ENCODE measurements at places on chromosomes 5 and 9. TPM values are rescaled to one million over a fixed set of nuclear protein-coding genes. Genes with fewer than 3 reads are reported as not detected.

The CTSL gene
- polyA plus RNA-seq: 49.4 TPM

DNA sequence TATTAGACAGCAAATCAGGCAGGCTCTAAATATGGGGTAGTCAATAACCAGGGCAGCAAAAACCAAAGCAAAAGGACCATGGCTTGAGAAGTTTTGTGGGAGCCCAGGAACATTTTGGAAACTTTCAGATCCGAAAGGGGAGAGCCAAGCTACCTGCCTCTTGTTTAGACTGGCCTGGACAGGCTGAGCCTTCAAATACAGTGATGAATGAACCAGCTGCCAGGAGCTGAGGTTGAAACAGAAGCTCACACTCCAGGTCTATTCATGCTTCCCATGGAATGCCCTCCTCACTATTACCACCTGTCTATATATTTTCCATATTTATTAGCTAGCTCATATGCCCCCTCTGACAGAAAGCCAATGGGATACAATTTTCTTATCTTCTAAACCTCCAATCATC lies 150.8 kb upstream of the SLC44A1 start:
- no peak for DNase-seq

GRCh38 chr5:180283026-180283615 lies 8.8 kb downstream of the MAPK9 start:
- DNase-seq: no peak

DNA sequence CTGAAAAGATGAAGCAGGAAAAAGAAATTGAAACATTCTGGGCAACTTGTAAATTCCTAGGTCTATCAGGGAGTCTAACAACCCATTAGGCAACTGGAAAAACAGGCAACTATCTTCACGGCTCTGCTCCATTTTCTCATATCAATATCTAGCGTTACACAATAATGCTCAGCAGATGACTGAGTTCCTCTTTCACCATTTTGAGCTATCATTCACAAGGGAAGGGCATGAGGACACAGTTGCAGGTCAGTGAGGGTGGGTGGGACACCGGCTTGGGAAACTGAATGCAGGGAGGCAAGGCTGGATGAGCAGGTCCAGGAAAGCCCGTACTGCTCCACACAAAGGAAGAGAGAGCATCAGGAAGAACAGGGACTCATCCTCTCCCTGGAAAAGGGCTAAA lies 67.0 kb downstream of the FRMD3 start:
- DNase-seq: no peak

The SLC6A3 gene
- not detected for polyA plus RNA-seq

The OTP gene
- polyA plus RNA-seq: not detected

The OR1L4 gene
- not detected for polyA plus RNA-seq

The N4BP3 gene
- polyA plus RNA-seq: 19.1 TPM

GRCh38 chr9:80615964-80616363 lies 1044.2 kb downstream of the TLE4 start:
- DNase-seq: peak; percentile 29

DNA sequence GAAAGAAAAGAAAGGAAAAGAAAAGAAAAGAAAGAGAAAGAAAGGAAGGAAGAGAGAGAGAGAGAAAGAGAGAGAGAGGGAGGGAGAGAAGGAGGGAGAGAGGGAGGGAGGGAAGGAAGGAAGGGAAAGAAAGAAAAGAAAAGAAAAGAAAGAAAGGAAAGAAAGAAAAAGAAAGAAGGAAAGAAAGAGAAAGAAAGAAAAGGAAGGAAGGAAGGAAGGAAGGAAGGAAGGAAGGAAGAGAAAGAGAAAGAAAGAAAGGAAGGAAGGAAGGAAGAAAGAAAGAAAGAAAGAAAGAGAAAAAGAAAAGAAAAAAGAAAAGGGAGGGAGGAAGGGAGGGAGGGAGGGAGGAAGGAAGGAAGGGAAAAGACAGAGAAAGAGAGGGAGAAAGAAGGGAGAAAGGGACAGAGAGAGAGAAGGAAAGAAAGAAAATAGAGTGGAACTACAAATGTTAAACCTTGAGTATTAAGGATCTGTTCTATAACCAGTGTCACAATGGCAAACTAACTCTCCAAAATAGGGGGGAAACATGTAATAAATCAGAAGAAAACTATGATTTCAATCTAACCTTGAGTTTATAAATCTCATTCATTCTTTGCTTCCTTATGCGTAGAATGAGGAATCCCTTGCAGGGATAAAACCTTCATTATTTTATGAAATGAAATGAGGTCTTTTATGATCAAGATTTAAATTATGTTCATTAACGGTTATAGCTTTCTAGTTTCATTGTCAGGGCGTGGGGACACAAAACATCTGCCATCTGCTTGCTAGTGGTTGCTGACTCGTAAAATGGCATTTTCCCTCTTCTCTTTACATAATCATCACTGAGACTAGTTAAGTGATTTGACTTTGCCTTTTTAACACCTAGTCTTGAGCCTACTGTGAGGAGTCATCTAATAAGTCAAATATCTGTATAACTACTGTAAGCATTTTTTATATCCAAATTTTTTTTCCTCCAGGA lies 40.7 kb upstream of the RAD23B start:
- no peak for DNase-seq

DNA sequence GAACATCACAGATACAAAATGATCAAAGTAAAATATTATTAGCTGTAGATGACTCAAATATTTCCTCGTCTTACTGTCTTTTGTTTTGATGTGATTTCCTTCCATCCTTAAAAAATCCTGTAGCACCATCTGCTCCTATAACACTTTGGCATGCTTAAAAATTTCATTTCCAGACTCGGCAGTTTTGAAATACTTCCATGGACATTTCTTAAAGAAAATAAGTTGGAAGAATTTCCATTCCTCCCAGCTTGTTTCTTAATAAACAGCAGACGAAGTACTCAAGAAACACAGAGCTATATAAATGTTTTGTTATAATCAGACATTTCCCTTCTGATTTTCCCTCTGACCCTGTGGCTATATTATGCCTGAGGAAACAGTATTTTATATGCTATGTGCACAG lies 41.2 kb upstream of the SVEP1 start:
- peak; percentile 81 for DNase-seq

- no peak for DNase-seq
These were observed 271.5 kb upstream of the PANK3 start for GRCh38 chr5:168850683-168851082.

The PCDHGA4 gene
- 1.3 TPM for polyA plus RNA-seq

GRCh38 chr5:143114481-143114880 lies 289.0 kb downstream of the NR3C1 start:
- no peak for DNase-seq

- peak; percentile 94 for DNase-seq
These were observed 54.5 kb downstream of the DIAPH1 start for GRCh38 chr5:141564216-141564692.

The TRIM36 gene
- 3.1 TPM for polyA plus RNA-seq

The C5orf58 gene
- polyA plus RNA-seq: 0.55 TPM

The ADRB2 gene
- polyA plus RNA-seq: 1.8 TPM

Data from muscle of back (tissue), 13 donors.